Sciatic nerve (tissue), 2 donors: ENCODE measurements at places on chromosomes 2 and 18. TPM values are rescaled to one million over a fixed set of nuclear protein-coding genes. Genes with fewer than 3 reads are reported as not detected.

- DNase-seq, result no peak
Measured at GRCh38 chr2:236658974-236659757, 89.5 kb downstream of the ACKR3 start.

- no peak for DNase-seq
Measured at GRCh38 chr2:204046145-204046544, 109.6 kb downstream of the ICOS start.

GRCh38 chr18:7941533-7941932 is 374.4 kb downstream of the PTPRM start:
- DNase-seq, result no peak

POTEC gene
- not detected for total RNA-seq

TRPM8 gene
- total RNA-seq, result not detected

MC4R gene
- not detected for total RNA-seq
